ENCODE measurements at places on chromosomes 4 and X. TPM values are rescaled to one million over a fixed set of nuclear protein-coding genes. Genes with fewer than 3 reads are reported as not detected.
A peak's percentile ranks its signal among the peaks of the same experiment; 100 is the strongest.

Gene ZBTB33
- 6.9 TPM for total RNA-seq

Gene ARMCX4
- 6.5 TPM for total RNA-seq

Gene SYTL5
- total RNA-seq: 7.3 TPM

Gene GIMD1
- not detected for total RNA-seq

Gene FGD1
- 2.9 TPM for total RNA-seq

Gene HSPA4L
- total RNA-seq: 9.6 TPM

Gene NUDT11
- total RNA-seq: 2.0 TPM

Gene FGF13
- total RNA-seq: 1.0 TPM

DNA sequence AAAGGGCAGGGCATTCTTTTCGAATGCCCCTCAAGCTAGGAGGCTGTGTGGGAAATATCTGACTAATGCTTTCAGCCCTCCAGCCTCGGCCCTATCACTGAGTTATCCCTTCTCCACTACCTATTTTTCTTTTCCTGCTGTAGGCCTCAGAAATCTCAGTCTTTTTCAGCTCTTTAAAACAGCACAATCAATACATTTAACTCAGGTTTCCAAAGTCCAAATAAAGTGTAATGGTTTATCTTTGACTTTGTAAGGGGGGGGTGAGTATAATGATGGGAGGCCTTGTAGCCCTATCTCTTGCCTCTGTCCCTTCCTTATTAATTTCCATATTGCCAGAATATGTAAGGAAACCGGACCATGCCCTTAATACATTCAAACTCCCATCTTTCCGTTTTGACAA is 1.6 kb upstream of the WNK3 start:
- no peak for DNase-seq

DNA sequence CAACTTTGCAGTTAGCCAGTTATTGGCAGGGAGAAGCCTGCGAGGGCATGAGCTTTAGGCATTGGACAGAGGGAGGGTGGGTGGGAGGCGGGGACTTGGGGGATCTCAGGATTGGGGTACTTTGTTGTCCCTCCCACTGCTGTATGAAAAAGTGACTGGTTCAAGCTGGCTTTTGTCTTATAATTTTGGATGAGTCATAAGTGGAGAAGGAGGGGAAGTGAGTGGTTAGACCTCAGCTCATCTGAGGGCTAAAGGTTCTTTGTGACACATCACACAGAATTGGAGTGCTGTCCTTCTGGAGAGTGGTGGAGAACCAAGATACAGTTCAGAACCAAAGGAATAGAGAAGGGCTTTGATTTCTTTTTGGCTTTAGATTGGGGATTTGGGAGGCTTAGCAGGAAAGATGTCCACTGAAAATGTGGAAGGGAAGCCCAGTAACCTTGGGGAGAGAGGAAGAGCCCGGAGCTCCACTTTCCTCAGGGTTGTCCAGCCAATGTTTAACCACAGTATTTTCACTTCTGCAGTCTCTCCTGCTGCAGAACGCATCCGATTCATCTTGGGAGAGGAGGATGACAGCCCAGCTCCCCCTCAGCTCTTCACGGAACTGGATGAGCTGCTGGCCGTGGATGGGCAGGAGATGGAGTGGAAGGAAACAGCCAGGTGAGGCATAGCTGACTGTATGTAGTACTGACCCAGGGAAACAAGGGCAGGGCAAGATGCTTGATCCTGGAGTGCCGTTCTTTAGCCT is at the start of gene SLC4A4:
TSS of gene SLC4A4 (plus strand) at position 175 of the 748 bp plus-strand sequence.
- no peak for DNase-seq

GRCh38 chr4:88843067-88843685 is 145.5 kb upstream of the NAP1L5 start:
- peak; percentile 45 for DNase-seq

DNA sequence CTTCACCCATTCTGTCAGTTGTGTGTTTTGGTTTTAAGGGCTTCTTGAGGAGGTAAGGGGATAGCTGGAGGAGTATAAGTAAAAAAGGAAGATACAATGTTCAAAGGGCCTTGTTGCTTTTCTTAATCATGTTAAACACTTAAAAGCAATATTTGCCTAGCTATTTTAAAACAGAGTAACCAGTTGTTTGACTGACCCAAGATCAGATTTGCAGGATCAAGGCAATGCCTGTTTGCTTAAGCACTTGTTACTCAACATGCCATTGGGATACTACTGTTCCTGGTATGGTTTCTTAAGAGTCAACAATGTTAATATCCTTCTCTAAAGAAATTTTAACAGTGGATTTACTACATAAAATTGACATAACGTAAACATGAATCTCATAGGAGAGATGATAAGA is 2.6 kb downstream of the DCLK2 start:
- no peak for DNase-seq

- no peak for DNase-seq
Observed at GRCh38 chrX:70553516-70553915, 108.9 kb downstream of the DLG3 start.

GRCh38 chrX:84475596-84475995 is 26.7 kb downstream of the HDX start:
- no peak for DNase-seq

DNA sequence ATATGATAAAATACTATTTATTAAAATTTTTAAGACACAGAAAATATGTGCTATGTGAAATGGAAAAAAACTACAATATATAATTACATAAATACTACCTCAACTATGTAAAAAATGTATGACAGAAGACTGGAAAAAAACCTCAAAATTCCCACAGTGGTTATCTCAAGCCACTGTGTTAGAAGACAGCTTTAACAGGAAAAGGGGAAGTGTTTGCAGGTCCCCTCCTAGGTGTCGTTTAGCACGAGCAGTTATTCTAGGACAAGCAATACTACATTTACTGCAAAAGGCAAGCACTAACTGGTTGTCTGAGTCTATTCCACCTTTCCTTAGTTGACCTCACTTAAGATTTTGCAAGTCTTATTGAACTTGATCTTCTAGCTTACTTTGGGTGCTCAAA is 44.9 kb upstream of the PHF8 start:
- DNase-seq: no peak

GRCh38 chr4:143616771-143617170 is 83.7 kb downstream of the FREM3 start:
- DNase-seq: no peak

- peak; percentile 70 for DNase-seq
Observed at GRCh38 chr4:184343502-184344177, 126.0 kb upstream of the ENPP6 start.
